ENCODE measurements at places on chromosomes 4 and X.

- no peak for DNase-seq
Observed at GRCh38 chrX:42732506-42732905, 45.5 kb downstream of the PPP1R2C start.

GRCh38 chrX:104432321-104432720, 133.7 kb upstream of the IL1RAPL2 start:
- DNase-seq, result no peak

DNA sequence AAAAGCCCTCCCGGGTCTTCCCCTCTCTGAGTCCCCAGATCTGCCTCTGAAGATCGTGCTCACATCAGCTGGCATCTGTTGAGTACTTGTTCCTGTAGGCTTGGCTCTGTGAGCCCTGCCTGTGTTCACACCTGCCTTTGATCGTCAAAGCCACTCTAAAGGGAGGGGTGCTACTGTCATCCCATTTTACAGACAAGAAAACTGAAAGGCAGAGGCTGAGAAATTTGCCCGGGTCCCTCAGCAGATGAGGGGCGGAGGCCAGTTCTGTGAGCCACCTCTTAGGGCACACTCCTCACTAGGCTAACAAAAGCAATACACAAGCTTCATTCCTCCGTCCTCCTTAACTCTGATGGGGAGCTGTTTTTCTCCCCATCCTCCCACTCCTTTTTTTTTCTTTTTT, 655 bp downstream of the CYTL1 start:
- no peak for DNase-seq

DNA sequence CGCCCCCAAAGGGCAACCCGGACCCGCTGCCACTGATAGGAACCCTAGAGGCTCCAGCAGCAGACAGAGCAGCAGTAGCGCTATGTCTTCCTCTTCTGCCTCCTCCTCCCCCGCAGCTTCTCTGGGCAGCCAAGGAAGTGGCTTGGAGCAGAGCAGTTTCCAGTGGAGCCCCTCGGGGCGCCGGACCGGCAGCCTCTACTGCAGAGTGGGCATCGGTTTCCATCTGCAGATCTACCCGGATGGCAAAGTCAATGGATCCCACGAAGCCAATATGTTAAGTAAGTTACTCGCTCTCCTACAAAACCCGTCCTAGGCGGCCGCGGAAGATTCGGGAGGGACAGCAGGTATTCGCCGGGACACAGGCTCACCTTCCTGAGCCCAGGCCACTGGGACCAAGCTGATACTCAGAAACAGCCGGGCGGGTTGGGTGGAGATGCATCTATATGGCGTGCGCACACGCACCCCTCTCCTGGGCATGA, 477 bp downstream of the FGF5 start:
- no peak for DNase-seq

GRCh38 chr4:42350611-42351182, 46.6 kb upstream of the SHISA3 start:
- DNase-seq, result no peak

DNA sequence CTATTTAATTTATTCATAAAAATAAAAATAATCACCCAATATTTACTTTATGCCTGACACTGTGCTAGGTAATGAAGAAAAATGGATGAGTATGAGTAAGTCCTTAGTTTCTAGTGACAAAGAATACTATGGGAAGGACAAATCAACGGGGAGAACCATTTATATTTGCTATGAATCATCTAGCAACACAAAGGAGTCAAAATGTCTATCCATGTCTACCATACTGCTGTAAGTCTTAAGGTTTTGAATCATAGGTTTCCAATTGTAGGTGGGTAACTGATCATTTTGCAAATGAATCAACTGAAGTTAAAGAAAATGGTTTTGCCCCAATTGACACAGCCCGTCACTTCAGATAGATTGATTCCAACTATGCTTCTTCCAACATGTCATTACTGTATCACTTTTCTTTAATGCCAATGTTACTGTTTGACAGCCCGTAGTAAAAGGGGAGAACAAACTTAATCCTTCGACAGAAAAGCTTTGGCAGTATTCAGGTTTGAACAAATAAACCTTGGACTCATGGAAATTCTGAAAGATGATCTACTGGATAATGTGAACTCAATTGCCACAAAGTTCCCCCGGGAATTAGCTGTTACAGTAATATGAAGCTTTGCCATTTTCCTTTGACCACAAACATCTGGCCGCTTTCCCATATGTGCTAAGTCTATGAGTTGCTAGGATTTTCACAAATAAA, 3.2 kb downstream of the TDO2 start:
- DNase-seq, result peak; percentile 72

- no peak for DNase-seq
Observed at GRCh38 chr4:36278789-36279188, 2.6 kb upstream of the DTHD1 start.

- DNase-seq, result no peak
Observed at GRCh38 chr4:157304769-157305168, 84.2 kb downstream of the GRIA2 start.

DNA sequence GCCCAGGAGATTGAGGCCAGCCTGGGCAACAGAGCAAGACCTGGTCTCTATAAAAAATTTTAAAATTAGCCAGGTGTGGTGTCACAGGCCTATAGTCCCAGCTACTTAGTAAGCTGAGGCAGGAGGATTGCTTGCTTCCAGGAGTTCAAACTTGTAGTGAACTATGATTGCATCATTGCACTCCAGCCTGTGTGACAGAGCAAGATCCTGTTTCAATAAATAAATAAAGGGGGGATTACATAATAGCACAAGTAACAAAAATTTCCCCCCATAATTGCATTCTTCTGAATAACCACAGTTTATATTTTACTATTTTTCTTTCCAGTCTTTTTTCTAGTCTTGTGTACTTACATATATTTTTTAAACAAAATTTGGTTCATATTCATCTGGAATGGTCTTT, 135.6 kb downstream of the CHIC2 start:
- DNase-seq, result no peak

- DNase-seq, result no peak
Observed at GRCh38 chrX:5307416-5307815, 921.3 kb downstream of the NLGN4X start.

DNA sequence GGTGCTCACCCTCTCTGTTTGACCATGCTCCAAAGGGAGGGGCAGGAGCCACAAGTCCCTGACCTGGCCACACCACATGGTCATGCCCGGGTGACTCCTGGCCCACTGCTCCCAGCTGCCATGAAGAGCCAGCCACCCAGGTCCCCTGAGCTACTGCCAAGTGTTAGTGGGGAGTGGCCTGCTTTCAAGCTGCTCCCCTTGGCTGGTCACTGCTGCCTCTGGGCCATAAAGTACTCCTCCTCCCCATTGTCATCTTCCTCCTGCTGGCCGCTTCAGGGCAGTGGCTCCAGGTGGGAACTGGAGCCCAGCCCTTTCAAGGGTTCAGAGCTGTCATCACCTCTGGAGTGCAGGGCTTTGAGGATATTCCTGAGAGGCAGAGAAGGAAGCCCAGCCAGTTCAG, 27.3 kb upstream of the RBBP7 start:
- no peak for DNase-seq

- DNase-seq, result no peak
Observed at GRCh38 chrX:120614816-120615215, 10.9 kb downstream of the MCTS1 start.

GRCh38 chrX:132730726-132731125, 227.7 kb downstream of the HS6ST2 start:
- DNase-seq, result no peak

DNA sequence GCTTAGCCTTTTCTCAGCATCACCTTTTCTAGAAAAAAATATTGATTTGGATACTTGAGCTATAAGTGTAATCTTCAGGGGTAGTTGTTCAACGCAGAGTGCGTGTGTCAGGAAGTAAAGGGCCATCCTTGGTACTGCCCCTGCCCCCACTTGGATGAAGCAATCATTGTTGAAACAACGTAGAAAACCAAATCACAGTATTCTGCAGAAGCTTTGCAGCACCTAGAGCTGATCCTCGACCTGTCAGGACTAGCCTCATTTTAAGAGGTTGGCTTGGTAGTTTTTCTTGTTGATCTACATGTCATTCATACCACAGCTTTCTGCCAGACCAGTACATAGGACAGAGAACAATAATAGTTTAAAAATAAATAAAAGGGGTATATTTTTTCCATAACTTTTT, 65.3 kb upstream of the MYOZ2 start:
- no peak for DNase-seq

GRCh38 chr4:89275587-89275986, 32.0 kb downstream of the GPRIN3 start:
- DNase-seq, result no peak

GRCh38 chr4:26088433-26088928, 174.5 kb downstream of the SMIM20 start:
- no peak for DNase-seq

- no peak for DNase-seq
Observed at GRCh38 chrX:13198056-13198761, 121.6 kb downstream of the ATXN3L start.

DNA sequence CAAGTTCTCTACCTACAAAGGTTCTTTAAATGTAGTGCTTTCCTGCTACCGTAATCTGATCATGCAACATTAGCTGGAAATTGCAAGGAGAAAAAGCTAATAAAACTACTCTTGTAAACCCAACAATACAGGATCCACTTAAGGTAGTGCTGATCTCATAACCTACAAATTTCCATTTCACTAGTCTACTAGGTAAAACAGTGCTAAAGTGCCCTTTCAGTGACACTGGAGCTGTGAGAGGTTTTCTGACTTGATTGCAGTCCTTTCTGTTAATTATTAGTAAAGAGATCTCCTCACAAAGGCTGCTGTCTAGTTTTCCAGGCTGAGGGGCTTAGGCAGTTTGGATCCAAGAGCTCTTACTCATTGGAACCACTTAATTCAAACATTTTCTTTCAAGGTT, 1118.7 kb downstream of the SH3BGRL start:
- DNase-seq, result no peak

- DNase-seq, result no peak
Observed at GRCh38 chr4:99091216-99091575, 2.6 kb upstream of the ADH5 start.

GRCh38 chr4:4327652-4328121, 37.6 kb downstream of the ZBTB49 start:
- peak; percentile 70 for DNase-seq

DNA sequence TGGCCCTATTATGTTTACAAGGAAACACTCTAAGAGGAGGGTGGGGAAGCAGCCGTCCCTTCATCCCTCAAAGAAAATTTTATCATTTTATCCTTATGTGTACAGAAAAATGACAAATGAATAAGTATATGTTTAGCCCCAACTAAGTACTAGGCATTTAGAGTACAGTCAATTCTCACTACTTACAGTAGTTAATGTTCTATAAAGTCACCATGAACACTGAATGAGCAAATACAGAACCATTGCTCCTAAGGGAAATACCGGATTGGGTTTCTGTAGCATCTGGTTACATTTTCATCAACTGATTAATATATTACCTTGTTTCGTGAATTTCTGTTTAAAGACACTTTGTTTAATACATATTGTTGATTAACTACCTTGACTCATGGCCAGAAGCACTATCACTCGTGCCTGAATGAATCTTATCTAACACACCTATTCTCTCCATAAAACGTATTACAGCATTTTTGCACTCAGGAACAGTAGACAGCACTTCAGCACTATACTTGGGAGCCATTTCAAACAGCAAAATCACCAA, 109.3 kb downstream of the ASB9 start:
- no peak for DNase-seq

DNA sequence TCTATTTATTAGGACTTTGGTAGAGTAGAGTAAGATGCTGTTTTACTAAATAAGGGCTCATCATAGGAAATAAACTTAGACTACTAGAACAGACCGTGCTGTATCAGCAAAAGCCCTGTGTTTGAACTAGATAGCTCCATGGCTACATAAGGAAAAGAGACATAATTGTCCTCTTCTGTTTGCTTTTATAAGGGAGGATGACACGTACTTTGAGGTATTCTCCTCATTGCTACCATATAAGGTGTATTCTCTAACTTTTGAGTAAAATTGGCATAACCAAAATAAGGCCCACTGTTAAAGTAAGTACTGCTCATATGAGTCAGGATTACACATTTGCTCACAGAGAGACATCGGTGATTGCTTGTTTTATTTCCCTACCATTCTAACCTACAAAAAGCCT, 64.3 kb downstream of the PDLIM5 start:
- DNase-seq, result peak; percentile 26

GRCh38 chrX:130636277-130636676, 234.5 kb downstream of the RBMX2 start:
- no peak for DNase-seq

- DNase-seq, result peak; percentile 38
Observed at GRCh38 chr4:88005076-88005475, 2.4 kb upstream of the PKD2 start.

DNA sequence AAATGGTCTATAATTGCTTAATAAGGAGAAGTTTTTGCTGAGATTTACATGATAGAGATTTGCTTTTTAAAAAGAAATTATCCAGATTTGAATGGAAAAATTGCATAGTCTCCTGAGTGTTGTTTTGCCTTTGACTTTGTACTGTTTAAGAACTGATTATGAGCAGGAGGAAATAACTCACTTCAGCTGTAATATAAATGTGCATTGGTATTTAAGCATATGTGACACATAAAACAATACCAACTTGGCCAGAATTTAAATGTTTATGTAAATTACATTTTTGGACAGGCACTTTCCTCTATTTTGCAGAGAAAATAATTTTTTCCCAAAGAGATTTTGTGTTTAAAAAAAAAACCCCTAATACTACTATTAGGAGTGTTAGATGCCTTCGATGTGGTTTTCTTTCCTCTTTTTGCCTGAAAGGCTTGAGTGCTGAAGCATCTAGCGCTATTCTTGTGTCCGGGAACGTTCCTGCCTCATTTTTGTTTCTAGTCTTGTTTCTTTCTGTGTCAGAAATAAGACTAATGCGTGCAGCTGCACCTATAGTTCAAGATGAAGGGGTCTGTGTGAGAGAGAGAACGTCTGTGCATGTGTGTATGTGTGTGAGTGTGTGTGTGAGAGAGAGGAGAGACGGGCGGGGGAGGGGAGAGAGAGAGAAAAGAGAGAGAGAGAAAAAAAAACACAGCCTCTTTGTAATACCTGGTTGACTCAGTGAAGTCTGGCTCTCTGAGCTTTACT, 60.8 kb downstream of the TBL1X start:
- DNase-seq, result no peak

GRCh38 chrX:116480059-116480458, 17.3 kb upstream of the CT83 start:
- no peak for DNase-seq

DNA sequence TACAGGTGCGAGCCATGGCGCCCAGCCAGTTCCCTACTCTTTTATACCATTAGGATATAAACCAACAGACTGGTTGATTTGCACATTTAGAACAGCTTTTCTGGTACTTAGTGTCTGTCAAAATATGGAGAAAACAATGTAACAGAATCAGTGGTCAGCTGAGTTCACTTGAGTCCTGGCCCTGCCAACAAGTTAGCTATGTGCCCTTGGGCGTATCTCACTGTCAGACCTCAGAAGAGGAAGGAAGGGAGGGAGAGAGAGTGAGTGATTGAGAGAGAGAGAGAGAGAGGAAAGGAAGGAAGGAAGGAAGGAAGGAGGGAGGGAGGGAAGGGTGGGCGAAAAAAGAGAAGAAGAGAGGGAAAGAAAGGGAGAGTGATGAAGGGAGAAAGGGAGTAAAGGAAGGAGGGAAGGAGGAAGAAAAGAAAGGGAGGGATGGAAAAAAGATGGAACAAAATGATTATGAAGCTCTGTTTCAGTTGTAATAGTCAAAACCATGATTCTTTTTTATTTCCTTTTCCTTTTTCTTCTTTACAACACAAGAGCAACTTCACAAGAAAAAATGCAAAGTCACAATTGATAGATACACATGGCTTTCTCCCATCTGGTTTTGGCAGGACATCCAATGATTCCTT, 55.7 kb upstream of the PDGFRA start:
- DNase-seq, result no peak

Measured in hepatic stellate cell (primary cell).